ENCODE measurements at places on chromosomes 11 and 22.

DNA sequence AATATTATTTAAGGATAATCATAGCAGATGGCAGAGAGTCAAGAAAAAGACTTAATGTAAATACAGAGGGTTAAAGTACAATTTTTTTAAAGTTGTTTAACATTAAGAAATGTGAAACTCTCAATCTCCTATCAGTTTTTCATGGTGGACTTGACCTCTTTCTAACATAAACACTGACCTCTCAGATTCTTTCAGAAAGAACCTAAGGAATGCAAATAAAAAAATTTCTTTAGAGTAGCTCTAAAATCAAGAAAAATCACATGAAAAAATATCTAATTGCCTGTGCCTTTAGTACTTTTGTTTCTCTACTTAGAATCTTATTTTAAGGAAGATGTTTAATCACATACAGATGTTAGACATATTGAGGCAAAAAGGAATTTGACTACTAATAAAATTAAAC lies 12.9 kb downstream of the RNF141 start:
- DNase-seq, result no peak

DNA sequence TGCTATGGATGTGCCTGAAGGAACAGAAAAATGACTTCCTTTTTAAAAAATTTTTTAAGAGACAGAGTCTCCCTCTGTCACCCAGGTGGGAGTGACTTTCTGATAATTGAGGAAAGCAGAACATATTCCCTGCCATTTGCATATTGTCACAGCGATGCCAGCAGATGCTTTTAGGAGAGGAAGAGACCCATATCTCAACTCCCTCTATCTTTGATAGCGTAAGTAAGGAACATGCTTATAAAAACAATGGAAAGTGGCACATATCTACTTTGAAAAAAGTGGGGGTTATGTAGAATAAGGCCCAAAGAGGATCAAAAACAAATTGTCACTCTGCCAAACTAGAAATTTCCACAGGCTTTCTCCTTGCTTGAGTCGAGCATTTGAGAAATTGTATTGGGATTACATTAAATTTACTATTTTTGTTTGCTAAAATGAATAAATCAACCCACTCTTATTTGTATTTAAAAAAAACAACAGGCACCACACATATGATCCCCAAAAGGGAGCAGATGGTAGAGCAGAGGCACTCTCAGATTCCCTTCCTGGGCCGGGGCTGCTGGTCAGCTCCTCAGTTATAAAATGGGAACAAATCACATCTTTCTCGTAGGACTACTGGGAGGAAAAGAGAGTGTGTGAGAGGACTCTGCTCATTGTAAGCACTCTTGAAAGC lies 68.8 kb upstream of the TSPAN18 start:
- DNase-seq, result no peak

GRCh38 chr11:113464416-113464815 lies 10.8 kb downstream of the DRD2 start:
- no peak for DNase-seq

GRCh38 chr11:20337526-20338154 lies 25.9 kb upstream of the HTATIP2 start:
- DNase-seq, result peak; percentile 20

DNA sequence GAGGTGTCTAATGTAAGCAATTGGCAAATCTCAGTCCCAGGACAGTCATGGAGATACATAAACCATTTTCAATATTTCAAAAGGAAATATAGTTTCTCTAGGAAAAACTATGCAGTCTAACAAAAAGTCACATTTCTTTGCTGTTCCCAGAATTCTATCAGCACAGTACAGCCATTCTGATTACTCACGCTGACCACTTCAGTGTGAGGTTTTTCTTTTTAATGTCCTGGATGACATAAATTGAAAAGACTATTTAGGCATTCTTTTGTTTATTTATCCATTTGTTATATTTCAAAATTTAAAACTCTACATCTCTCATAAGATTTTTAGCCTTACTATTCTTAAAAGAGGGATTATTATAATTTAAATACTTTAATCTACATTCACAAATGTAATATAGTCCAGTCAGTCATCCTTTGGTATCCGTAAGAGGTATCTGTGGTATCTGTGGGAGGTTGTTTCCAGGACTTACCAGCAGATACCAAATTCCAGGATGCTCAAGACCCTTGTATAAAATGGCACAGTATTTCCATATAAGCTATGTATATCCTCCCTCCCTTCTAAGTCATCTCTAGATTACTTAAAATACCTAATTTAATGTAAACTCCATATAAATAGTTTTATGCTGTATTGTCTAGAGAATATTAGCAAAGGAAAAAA lies 331.1 kb upstream of the PITPNB start:
- no peak for DNase-seq

DNA sequence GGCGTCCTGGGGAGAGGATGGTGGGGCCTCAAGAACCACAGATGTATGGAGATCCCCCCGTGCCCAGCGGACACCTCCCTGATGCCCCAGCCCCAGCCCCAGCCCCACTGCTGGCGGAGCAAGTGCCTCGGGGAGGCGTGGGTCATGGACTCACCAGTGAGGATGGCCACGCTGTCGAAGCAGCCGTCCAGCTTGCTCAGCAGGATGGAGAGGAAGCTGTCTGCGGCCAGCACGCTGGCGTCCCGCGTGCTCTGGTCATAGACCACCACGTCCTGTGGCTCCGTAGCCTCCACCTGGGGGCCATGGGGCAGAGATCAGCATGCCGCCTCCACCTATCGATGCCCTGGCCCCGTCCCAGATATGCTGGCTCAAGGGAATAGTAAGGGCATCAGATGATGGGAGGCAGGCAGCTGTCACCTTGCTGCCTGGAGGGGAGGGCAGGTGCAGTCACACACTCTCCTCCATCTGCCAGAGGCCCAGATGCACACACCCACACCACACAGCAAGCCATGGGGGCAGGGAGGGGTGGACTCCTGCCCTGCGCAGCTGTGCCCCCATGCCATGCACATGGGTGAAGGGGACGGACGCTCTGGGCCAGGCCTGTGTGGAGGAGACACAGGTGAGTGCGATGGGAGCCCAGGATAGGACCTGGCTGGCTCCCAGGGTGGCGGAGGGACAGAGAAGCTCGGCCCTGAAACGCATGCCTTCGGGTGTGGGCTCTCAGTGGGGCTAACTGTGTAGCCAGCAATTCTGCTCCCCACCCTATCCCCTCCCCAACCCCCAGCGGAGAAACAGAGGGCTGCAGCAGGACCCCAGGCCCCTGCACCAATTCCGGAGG lies 8.2 kb downstream of the DUSP8 start:
- no peak for DNase-seq

DNA sequence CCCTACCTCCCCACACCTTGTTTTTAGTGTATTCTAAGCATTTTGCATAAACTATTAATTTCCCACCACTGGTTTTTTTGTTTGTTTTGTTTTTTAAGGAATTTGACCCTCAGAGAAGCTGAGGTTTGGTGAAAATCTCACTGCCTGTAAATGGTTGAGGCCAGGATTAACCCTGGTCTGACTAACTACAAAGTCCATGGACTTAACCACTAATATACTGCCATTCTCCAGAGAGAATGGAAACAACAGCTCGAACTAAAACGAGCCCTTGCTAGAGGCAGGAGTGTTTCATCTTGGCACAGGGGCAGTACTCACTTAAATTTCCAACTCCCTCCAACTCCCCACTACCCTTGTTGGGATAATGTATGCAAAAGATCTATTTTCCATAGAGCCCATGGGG lies 3.0 kb downstream of the CTNND1 start:
- DNase-seq, result no peak

DNA sequence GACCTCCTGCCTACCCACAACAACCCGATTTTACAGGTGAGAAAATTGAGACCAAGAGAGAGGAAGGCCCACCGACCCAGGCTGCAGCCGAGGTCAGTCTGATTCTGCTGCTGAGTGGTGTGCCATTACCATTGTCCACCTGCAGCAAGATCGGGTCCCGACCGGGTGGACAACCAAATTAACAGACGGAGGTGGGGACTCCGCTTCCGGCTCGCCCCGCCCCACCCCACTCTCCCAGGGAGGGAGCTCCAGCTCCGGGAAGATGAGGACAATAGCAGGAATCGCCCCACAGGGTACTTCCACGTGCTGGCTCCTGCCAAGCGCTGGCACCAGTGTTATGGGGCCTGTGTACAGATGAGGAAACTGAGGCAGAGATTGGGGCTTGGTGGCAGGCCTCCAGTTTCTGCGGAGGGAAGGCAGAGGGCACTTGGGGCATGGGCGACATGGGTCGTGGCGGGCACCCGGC lies 425 bp upstream of the KDELR3 start:
- DNase-seq, result no peak

DNA sequence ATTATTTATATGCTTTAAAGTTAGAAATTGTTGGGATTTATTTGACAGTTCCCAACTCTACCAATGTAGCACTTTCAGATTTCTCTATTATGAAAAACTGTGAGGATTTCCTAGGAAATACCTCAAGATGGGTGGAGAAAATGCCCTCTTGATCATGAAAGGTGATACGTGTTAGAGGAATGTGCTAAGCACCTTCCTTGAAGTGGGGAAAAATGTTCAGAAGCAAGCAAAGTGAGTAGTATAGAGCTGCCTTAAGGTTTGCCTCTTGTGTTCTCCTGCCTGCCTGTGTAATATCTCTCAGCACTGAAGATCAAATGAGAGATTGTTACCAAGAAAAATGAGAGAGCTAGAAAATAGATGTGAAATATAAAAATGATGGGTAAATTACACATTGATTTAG lies 58.2 kb downstream of the YAP1 start:
- no peak for DNase-seq

GRCh38 chr22:50178871-50179869 lies 6.5 kb upstream of the TRABD start:
- DNase-seq, result no peak

DNA sequence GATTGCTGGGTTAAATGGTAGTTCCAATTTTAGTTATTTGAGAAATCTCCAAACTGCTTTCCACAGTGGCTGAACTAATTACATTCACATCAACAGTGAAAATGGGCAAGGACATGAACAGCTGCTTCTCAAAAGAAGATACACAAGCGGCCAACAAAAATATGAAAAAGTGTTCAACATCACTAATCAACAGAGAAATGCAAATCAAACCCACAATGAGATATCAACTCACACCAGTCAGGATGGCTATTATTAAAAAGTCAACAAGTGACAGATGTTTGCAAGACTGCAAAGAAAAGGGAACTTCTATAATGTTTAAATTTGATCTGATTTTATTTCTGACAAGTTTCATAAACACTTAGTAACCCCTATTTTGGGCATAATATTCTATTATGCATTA lies 537.5 kb downstream of the DLG2 start:
- DNase-seq, result no peak

DNA sequence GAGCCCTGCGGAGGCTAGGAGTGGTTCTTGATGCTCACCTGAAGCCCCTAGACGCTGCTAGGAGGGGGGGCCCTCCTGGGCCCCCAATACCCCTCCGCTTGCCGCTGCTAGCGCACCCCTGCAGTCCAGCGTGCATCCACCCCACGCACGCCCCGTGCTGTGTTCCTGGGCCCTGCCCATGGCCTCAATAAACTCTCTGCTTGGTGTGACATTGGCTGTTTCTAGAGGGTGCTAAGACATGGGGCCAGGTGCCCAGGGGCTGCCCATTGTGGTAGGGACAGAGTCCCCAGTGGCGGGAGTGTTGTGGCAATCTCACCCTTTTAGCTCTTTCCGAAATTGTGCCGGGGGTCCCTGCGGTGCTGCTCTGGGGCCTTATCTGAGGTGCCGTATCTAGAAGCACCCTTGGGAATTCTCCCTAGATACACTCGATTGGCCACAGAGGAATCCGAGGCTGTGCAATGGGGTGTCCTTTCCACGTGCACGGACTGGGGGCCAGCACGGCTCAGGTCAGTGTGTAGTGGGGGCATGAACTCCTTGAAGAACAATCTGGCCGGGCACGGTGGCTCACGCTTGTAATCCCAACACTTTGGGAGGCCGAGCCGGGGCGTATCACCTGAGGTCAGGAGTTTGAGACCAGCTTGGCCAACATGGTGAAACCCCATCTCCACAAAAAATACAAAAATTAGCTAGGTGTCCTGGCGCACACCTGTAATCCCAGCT lies 10.9 kb downstream of the MAPK8IP2 start:
- DNase-seq, result no peak

- DNase-seq, result no peak
These were observed 788.3 kb downstream of the NTM start for GRCh38 chr11:132158696-132159095.

DNA sequence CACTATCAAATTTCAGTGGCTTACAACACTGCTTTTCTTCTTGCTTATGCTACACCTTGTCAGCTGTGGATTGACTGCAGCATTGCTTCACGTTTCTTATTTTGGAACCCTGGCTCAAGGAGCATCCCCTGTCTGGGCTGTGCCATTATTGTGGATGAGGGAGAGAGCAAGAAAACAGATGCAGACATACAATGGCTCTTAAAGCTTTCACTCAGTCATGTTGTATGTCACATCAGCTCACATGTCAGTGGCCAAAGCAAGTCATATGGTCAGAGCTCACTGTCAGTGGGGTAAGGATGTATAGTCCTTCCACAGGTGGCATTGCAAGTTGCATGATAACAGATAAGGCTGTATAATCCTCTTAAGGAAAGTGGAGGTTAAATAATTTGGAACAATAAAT lies 10.0 kb downstream of the ARHGEF12 start:
- no peak for DNase-seq

GRCh38 chr11:80515097-80515496 lies 1074.3 kb upstream of the TENM4 start:
- DNase-seq, result no peak
